ENCODE measurements at places on chromosomes 4 and X. TPM values are rescaled to one million over a fixed set of nuclear protein-coding genes. Genes with fewer than 3 reads are reported as not detected.

Gene DRD5
- not detected for polyA plus RNA-seq

Gene GUCY1B1
- polyA plus RNA-seq: 5.5 TPM

Gene AMER1
- polyA plus RNA-seq: 4.9 TPM

Gene VEGFD
- 1.1 TPM for polyA plus RNA-seq

Gene UTP14A
- polyA plus RNA-seq: 4.7 TPM

- H3K4me3 ChIP-seq: no peak overlapping the region
- no peak for DNase-seq
- no peaks in the 10 kb centered on the region for H3K27me3 ChIP-seq
- peaks cover 46% of the 10 kb centered on the region for H3K4me1 ChIP-seq
- H3K36me3 ChIP-seq: no peaks in the 10 kb centered on the region
- H3K27ac ChIP-seq: peak overlapping the region; percentile 41
These were observed 30.4 kb downstream of the ADH7 start for GRCh38 chr4:99404595-99405287.

- H3K36me3 ChIP-seq: no peaks in the 10 kb centered on the region
- no peak overlapping the region for H3K27ac ChIP-seq
- no peak overlapping the region for H3K4me3 ChIP-seq
These were observed 30.1 kb downstream of the ZRSR2 start for GRCh38 chrX:15820106-15821073.

- H3K36me3 ChIP-seq: no peaks in the 10 kb centered on the region
- DNase-seq: no peak
- no peak overlapping the region for H3K27ac ChIP-seq
These were observed 47.9 kb downstream of the EFNB1 start for GRCh38 chrX:68876731-68877130.

DNA sequence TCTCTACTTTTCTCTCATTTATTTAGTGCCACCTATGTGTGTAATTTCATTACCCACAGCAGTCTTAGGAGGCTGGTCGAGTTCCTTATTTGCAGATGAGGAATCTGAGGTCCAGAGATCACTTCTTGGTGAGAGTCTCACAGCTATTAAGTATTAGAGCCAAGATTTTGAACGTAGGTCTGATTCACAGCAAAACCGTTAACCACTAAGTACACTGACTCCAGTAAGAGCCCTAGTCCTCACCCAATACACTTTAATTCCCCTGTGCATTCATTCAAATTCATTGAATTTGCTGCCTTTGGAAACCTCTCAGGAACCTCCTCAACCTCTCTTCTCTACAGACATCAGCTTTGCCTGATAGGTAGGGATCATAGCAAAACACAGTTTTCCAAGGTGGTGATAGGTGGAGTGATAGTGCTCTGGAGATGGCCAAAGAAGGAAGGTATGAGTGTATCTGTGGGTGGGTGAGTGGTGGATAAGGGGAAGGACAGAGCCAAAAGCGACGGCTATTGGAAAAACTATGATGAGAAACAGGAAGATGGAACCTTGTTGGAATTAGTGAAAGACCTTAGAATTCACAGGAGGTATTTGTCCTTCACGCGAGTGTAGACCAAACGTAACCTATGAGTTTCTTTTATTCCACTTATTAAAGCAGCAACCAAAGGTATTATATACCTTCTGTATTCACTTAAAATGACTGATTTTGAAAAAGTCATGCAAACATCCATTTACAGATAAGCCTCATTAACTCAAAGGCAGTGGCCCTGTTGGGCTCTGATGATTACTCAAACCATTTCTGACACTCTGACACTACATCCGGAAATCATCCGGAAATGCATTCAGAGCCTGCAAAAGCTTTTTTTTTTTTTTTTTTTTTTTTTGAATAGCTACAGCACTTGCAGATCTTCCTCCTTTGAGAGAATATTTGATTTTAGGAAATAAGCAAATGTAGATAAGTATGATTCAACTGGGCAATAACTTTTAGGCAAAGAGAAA is 6.3 kb downstream of the FMR1 start:
- no peaks in the 10 kb centered on the region for H3K4me1 ChIP-seq
- H3K36me3 ChIP-seq: no peaks in the 10 kb centered on the region
- H3K27me3 ChIP-seq: no peaks in the 10 kb centered on the region

DNA sequence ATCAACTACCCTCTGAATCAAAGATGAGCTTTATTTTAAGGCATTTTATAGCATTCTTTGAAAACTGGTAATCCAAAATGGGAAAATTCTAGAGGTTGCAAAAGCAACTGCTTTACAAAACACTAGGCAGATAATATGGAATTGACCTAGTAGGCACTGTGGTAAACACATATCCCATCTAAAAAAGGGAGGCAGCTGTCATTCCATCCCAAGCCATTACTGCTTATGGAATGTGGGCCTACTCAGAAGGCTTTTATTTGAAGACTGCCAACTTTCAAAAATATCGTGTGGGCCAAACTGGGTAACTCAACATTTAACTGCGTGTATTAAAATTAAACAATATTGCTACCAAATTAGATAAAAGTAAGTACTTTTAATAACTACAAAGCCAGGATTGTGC is 19.3 kb downstream of the UBE2D3 start:
- no peak for DNase-seq
- H3K27me3 ChIP-seq: no peaks in the 10 kb centered on the region
- H3K4me3 ChIP-seq: no peak overlapping the region
- H3K36me3 ChIP-seq: peaks cover 11% of the 10 kb centered on the region

GRCh38 chr4:8580321-8581093 is at the start of gene GPR78:
Gene GPR78, plus strand, starts transcription at chr4:8580392. Its CDS starts 591 bp downstream, at chr4:8580983.
- no peaks in the 10 kb centered on the region for H3K4me1 ChIP-seq
- H3K4me3 ChIP-seq: no peak within 1 kb of the TSS
- H3K27me3 ChIP-seq: peaks cover 34% of the 10 kb centered on the region

GRCh38 chr4:26424153-26424552 is 66.1 kb downstream of the CCKAR start:
- H3K27ac ChIP-seq: no peak overlapping the region
- DNase-seq: peak; percentile 17
- no peaks in the 10 kb centered on the region for H3K36me3 ChIP-seq
- no peaks in the 10 kb centered on the region for H3K4me1 ChIP-seq
- H3K4me3 ChIP-seq: no peak overlapping the region
- H3K27me3 ChIP-seq: no peaks in the 10 kb centered on the region

DNA sequence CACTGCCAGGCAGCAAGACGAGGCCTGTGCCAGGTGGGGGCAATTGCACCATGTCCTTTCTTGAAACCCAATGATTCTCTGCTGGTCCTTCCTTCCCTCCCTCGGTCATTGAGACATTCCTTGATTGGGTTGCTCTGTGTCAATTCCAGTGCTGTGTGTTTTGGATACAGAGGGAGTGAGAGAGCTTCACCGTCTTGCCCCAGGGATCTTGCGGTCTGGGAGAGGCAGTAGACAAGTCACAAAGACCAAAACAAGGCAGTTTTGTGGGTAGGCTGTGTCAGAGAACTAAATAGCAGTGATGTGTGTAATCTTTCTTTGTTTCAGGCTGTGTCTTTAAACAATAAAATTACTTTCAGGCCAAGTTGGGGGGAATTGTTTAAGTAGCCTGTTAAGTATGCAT is 38.8 kb upstream of the TADA2B start:
- H3K4me1 ChIP-seq: peaks cover 17% of the 10 kb centered on the region
- no peak overlapping the region for H3K27ac ChIP-seq
- no peaks in the 10 kb centered on the region for H3K27me3 ChIP-seq
- no peak overlapping the region for H3K4me3 ChIP-seq
- peaks cover 8% of the 10 kb centered on the region for H3K36me3 ChIP-seq

DNA sequence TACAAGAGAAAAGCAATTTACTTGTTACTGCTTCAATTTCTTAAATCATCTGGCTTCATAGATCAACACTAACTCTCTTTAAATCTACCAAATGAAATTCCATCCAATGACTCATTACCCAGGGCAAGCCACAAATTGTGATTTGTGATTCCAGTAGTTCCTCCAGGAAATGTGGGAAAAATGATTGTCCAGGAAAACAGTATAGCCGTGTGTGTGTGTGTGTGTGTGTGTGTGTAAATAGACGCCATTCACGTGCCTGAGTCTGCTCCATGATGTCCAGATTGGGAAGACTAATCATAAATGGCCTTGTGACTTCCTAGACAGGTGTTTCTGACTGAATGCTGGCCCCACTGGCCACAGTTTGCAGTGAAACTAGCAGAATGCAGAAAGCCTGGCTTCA is 121.3 kb downstream of the HS6ST2 start:
- H3K27me3 ChIP-seq: no peaks in the 10 kb centered on the region
- H3K36me3 ChIP-seq: no peaks in the 10 kb centered on the region
- H3K4me3 ChIP-seq: no peak overlapping the region

- no peak for DNase-seq
- no peak overlapping the region for H3K4me3 ChIP-seq
- no peaks in the 10 kb centered on the region for H3K4me1 ChIP-seq
- no peak overlapping the region for H3K27ac ChIP-seq
These were observed 492.2 kb upstream of the AADAT start for GRCh38 chr4:170581969-170582368.

DNA sequence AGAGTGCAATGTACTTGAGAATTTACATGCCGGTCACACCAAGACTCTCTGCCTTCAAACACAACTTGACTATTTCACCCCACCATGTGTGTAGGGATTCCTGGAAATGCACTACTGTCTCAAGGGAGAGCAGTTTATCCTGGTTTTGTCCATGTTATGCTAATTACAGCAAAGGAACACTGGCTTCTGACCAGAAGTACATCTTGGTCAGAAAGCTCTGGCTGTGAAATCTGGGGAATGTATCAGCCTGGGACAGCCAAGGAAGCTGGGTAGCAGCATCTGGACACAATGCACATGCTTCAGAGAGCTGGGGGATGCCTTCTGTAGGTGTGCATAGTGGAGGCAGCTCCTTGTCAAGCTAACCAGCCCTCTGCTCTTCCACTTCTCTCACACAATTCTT is 1432.6 kb upstream of the TENM3 start:
- no peaks in the 10 kb centered on the region for H3K4me1 ChIP-seq
- no peak overlapping the region for H3K27ac ChIP-seq
- H3K4me3 ChIP-seq: no peak overlapping the region
- no peaks in the 10 kb centered on the region for H3K36me3 ChIP-seq
- DNase-seq: no peak
- no peaks in the 10 kb centered on the region for H3K27me3 ChIP-seq

DNA sequence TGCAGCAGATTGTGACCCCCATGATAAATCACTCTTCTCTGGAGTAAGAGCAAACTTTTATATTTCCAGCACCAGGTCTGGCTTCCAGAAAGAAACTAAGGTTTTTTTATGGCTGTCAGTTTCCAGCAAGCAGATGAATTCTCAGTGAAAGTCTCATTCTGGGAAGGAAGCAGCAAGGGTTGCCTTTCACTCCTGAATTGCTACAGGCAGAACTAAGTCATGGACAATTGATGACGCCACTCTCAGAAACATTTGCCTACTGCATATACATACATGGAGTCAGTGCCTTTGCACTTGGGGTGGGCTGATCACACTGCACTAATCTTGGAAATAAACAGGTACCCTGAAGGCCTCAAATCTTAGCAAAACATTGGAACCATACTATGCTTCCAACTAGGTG is 80.0 kb downstream of the IL21 start:
- no peak overlapping the region for H3K4me3 ChIP-seq
- DNase-seq: no peak
- H3K27me3 ChIP-seq: no peaks in the 10 kb centered on the region
- no peaks in the 10 kb centered on the region for H3K36me3 ChIP-seq
- no peak overlapping the region for H3K27ac ChIP-seq

- DNase-seq: peak; percentile 48
- no peak overlapping the region for H3K27ac ChIP-seq
- H3K36me3 ChIP-seq: no peaks in the 10 kb centered on the region
- no peaks in the 10 kb centered on the region for H3K27me3 ChIP-seq
- no peaks in the 10 kb centered on the region for H3K4me1 ChIP-seq
These were observed 36.0 kb downstream of the GAB3 start for GRCh38 chrX:154714925-154715324.

- DNase-seq: no peak
- H3K4me1 ChIP-seq: no peaks in the 10 kb centered on the region
- H3K36me3 ChIP-seq: no peaks in the 10 kb centered on the region
- H3K27ac ChIP-seq: no peak overlapping the region
- no peaks in the 10 kb centered on the region for H3K27me3 ChIP-seq
- no peak overlapping the region for H3K4me3 ChIP-seq
These were observed 521.4 kb downstream of the RPA4 start for GRCh38 chrX:97405031-97405660.

All from small intestine (tissue), 16 donors.